ENCODE measurements at places on chromosomes 2 and 18.

DNA sequence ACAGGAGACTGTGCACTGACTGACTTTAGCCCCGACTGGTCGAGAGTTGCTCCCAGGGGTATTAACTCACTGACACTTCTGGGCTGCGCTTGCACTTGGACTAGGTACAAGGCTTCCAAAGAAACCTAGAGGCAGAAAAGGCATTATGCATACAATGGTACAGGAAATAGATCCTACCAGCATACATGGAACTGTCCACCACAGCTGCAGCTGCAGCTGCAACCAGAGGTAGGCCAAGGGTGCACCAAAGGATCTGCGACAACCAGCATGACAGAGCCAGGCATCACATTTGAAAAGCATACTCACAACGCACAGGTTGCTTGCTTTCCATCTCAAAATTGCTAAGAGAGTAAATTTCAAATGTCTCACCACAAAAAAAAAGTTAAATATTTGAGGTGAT is 22.6 kb upstream of the PGAP1 start:
- no peak for DNase-seq

DNA sequence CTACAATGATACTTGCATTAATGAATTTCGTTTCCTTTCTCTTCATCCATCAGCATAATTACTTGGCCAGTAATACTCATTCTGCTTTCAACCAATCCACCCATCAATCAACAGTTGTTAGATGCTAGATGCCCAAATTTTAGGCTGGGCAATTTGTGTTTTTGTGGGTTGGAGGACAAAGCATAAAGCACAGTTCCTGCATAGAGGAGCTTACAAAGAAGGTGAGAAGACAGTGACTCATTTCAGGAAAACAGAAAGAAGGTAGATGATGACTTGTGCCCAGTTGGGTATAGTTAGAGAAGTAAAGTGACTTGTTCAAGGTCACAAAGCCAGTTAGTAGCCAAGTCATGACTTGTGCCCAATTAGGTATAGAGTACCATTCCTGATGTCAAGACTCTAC is 1186.8 kb upstream of the CELF4 start:
- DNase-seq: no peak

DNA sequence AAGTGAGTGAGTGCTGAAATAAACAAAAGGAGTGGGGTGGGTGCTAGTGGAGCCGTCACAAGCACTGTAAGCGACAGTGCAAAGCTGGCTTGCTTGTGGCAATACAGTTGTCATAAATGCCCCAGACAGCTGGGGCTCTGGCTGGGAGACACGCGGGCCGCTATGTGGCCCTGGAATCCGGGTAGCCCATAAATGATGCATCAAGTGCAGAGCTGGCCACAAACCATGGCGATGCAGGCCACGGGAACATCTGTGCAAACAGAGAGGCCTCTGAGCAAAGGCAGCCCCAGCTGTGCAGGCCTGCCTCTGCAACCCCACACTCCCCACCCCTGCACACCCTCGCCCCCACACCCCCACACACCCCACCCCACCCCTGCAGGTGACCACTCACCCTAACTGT is 349.2 kb upstream of the ID2 start:
- no peak for DNase-seq

GRCh38 chr2:238854699-238855229 is 6.9 kb downstream of the TWIST2 start:
- no peak for DNase-seq

DNA sequence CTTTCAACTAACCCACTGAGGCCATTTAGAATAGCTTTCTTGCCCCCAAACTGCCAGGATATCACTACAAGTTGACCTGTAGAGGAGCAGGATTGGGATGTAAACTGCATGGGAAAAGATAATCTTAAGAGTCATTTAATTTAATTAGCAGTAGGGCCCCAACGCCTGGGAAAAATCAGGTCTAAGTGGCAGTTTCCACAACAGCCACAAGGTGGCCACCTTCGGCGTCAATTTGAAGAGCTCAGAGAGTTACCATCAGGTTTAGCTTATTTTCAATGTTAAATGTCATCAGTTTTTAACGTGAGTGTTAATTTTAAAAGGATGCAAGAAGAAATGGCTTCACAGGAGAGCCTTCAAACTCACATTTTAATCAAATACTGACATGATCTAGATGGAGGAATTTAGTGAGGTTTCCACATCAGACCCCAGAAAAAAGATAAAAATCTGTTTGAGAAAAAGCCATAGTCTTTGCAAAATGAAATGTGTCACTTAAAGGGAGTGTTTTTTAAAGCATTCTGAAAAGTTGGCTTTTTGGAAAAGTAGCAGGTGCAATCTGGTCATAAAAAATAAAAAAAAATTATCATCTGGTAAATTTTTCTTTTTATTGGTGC is 77.3 kb upstream of the UPP2 start:
- DNase-seq: peak; percentile 6

GRCh38 chr18:40061086-40061485 is 1893.9 kb upstream of the PIK3C3 start:
- no peak for DNase-seq

DNA sequence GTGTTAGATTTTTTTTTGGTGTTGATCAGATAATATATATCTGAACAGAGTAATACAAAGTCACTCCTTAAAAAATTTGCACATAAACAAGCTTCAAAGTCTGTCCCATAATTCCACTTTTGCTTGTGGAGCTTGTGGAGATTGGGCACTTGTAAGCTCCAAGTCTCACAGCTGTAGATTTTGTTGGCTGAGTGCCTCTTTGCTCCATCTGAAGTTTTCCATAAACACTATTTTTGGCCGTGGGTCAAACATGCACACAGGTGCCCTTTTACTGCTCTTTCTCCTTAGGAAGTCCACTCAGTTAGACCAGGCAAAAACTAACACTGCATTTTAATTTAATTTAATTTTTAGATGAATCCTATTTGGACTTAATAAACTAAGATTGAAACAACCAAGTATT is 3.6 kb upstream of the KCNJ13 start:
- no peak for DNase-seq

GRCh38 chr2:191483117-191483516 is 194.8 kb upstream of the NABP1 start:
- DNase-seq: no peak

- no peak for DNase-seq
Measured at GRCh38 chr2:157267476-157267875, 10.0 kb downstream of the GALNT5 start.

- DNase-seq: no peak
Measured at GRCh38 chr2:121187351-121187981, 97.5 kb downstream of the TFCP2L1 start.

GRCh38 chr2:223829128-223829527 is 8.3 kb downstream of the AP1S3 start:
- no peak for DNase-seq

DNA sequence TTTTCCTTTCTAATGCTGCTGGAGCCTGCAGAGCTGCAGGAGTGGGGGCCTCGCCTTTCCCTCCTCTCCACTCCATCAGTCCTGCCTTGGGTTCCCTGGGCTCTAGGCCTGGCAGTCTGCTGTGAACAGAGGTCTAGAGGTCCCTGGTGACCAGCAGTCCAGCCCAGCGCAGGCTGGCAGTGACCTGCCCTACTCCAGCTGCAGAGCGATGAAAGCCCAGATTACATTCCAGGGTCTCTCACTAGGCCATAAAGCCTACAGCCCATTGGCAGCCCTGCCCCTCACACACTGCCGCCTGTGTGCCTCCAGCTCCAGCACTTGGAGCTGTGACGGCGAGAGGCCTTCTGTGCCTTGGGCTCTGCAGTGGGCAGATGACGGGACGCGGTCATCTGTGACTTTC is 14.8 kb upstream of the MAL start:
- DNase-seq: no peak

DNA sequence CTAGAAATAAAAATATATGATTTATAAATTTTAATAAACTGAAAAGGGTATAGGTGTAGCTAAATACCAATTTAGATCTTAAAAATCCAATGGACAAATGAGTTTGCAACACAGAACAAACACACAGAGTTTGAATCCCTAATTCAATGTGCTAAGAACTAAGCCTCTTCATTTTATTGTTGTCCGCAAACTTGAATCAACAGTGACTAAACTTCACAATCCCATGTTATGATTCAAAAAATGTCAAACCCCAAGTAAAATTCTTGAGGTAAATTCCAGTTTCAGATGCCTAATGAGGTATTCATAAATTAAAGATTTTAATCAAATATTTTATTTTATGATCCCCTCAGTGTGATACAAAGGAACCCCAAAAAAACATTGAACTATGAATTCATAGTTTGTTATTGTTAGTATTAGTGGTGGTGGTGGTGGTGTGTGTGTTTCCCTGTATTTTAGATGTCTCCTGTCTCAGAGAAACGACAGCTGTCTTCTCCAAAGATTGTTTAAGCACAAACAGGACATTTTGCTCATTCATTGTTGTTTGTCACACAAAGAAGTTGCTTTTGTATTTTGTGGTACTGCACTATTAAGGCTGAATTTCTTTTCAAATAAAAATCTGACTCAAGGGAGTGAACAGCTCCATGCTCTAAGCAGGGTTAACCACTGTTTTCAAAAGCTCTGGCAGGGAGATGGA is 259.8 kb downstream of the OSR1 start:
- DNase-seq: no peak

DNA sequence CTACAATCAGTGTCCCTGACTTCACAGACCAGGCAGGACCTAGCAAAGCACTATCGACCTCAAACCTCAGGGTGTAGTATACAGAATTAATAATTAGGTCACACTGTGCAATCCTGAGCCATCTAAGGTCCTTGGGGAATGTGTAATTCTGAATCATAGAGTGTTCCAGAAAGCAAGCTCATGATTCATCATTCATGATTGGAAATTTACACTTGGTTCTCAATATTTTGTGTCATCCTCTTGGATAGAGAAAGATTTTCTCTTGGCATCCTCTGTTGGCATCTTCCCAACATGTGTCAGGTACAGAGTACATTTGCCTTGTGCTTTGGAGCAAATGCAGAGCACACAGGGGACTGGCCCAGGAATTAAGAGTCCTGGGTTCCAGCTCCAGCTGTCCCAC is 245.0 kb upstream of the NT5C1B start:
- DNase-seq: no peak

DNA sequence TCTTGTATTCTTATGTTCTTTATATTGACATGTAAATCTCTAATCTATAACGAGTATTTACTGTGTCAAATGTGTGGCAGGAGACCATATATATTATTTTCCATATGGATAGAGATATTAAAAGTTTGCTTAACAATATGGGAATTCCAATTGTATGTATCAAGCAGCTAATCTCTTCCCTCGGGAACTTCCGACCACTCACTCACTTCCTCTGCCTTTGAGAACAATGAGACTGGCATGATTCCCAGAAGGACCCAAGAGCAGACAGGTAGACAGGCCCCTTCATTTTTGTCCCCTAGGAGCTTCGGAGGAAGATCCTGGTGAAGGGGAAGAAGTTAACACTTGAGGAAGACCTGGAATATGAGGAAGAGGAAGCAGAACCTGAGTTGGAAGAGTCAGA is 24.1 kb downstream of the PLCD4 start:
- no peak for DNase-seq

DNA sequence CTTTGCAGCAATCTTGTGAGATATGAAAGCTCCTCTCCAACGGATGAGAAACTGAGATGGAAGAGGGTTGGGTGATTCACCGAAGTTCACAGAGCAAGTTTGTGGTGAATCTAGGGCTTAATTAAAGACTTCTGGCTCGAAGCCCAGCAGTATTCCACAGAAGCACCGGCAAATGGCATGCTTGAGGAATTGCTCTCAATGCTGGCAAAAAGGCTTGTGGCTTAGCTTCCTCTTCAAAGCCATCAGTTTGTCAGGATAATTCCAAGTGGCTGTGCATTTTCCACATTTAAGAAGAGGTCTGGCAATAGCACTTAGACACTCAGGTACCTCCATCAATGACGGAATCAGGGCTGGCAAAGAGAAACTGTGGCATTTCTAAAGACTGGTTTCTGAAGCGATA is 98.7 kb upstream of the SLC66A3 start:
- DNase-seq: no peak

DNA sequence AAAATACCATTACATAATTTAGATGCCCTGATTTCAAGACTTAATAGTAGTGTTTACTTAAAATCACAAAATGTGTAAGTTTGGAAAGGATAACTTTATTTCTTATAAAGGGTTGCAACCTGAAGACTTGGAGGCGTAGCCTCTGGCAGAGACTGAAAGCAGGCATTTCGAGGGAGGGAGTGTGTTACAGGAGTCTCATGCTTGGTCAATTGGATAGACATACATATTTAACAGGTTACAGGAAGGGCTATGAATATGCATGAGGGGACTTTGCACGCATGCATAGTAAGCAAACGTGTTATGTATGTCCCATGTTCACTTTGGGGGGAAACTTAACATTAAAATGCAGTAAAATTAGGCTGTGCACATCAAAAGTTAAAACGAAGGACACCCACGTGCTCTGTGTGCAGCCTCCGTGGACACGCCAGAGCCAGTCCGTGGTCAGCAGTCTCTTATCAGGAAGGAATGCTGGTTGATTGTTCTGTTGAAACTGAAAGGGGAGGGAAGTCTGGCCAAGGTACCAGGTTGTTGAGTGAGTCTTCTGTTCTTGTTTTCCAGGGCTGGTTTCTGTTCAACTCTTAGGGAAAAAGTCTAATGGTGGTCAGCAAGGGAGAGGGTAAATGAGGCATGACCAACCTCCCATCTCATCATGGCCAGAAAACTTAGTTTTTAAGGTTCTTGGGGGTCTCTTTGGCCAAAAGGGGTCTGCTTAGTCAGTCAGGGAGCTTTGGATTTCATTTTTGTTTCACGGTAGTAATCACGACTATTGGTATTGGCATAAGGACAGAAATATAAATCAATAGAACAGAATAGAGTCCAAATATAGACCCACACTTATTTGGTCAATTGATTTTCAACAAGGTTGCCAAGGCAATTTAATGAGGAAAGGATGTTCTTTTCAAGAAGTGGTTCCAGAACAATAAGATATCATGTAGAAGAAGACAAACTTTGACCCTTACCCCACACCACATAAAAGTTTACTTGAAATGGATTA is 121.9 kb downstream of the MCFD2 start:
- DNase-seq: no peak

DNA sequence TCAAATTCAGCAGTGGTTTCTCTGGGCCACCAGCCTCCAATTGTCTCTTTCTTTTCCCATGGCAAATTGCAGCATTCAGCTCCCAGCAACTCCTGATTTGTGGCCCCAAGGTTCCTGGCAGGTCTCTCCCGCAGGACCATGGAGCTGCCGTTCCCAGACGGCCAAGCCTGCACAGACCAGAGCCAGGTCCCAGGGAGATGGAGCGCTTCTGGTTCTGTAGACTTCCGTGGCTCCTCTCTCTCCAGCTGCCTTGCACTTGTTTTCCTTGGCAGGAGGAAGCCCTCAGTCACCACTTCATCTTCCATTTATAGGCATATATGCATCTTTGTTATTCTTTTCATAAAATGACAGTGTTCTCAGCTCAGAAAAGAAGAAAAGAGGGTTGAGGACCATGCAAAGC is 21.7 kb downstream of the TNP1 start:
- no peak for DNase-seq

GRCh38 chr2:186558512-186559276 is 31.2 kb upstream of the ITGAV start:
- no peak for DNase-seq

DNA sequence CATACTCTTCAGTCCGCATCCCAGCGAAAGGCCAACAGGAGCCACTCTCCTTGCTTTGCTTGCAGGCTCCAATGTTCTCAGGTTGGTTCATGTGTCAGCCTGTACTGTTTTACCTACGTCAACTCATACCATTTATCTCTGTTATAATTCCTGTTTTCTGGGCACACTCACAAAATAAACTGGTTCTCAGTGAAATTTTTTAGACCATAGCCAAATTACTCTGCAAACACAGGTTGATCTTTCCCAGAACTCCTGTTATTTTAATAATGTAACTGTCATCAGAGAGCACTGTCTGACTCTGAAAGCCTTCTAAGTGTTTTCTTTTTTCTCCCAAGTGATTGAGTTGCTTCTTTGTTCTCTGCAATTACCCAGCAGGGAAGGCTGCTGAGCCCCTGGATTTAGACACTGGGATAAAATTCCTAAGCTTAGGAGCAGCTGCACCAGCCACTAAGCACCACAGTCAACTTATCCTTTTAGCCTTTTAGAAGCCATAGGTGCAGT is 111.6 kb upstream of the PIEZO2 start:
- no peak for DNase-seq

All from effector CD8-positive, alpha-beta T cell (primary cell).